ENCODE measurements at places on chromosomes 5 and 9. TPM values are rescaled to one million over a fixed set of nuclear protein-coding genes. Genes with fewer than 3 reads are reported as not detected.

DNA sequence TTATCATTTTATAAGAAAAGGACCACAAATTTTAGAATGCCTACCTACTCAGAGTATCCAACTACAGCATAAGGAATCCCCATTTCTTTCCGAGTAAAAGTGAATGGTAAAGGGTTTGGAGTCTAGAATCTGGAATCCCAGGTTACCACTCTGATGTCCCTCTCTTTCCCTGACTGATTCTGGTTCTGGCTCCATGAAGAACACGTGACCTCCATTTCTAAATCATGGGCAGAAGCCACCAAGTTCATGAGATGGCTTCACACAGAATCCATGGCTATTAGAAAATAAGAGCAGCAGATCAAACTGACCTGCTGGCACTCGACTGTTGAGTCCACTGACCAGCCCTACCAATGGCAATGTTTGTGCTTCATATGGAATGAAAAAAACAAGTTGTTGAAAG is 40.7 kb downstream of the PFDN1 start:
- DNase-seq = no peak
- H3K27me3 ChIP-seq = no peaks in the 10 kb centered on the region
- H3K4me1 ChIP-seq = peaks cover 47% of the 10 kb centered on the region
- no peak overlapping the region for H3K4me3 ChIP-seq

DNA sequence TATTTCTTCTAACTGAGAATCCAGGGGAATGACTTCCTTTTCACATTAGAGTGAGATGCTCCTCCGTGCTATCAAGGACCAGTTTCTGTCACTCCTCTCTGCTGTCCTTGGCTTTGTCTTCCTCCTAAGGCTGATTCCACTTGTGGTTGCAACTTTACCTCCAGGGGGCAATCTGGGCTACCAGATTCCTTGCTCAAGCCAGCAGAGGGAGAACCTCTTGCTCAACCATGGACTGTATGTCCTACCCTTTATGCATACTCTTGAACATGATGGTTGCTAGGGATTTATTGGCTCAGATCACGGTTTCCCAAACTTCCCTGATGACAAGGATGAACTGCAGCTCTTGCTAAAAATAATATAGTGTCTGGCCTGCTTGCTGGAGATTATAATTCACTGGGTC is 24.0 kb downstream of the NNT start:
- H3K27me3 ChIP-seq = no peaks in the 10 kb centered on the region
- no peak overlapping the region for H3K27ac ChIP-seq
- peaks cover 17% of the 10 kb centered on the region for H3K36me3 ChIP-seq
- H3K4me1 ChIP-seq = peaks cover 3% of the 10 kb centered on the region

Gene MTX3
- total RNA-seq = 15.6 TPM

DNA sequence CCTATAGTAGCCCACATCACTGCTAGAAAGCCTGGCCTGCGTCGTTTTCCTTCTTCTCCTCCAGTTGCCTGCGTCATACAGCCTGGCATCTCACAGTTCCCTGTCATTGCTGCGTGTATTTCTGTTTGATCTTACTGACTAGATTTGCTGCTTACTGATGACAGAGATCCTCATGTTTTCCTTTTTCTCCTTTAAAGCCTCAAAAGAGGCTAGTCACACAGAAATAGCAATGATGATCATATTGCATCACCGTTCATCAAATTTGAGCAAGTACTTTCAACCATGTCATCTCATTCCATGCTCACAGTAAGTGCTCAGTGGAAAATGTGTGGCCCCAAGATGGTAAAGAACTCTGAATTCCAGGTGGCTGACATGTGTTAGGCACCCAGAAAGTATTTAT is 76.8 kb downstream of the MVB12B start:
- peaks cover 34% of the 10 kb centered on the region for H3K4me1 ChIP-seq
- H3K27ac ChIP-seq = no peak overlapping the region
- no peaks in the 10 kb centered on the region for H3K27me3 ChIP-seq
- H3K4me3 ChIP-seq = no peak overlapping the region
- peaks cover 2% of the 10 kb centered on the region for H3K36me3 ChIP-seq

Gene PDE6A
- not detected for total RNA-seq

DNA sequence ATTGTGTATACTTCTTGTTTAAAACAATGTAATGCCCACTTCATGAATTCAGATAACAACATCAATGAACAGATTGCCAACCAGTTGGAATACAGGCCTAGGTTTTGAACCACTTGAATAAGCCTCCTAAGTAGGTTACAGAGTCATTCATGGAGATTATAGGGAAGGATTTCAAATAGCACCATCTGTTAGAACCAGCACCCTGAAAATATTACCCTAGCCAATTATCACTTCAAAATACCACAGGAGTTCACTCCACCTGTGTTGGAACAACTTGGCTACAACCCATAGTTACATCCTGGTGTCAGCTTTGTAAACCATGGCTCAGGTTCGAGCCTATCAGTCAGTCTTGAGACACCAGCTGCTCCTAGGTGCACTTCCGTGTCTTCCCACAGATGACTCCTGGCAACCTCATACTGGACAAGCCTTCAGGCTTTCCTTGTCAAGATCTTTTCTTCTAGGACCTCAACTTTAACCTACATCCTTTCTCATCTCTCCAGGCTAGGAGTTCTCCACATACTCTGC is 350.0 kb downstream of the DEPDC1B start:
- no peaks in the 10 kb centered on the region for H3K27me3 ChIP-seq
- no peaks in the 10 kb centered on the region for H3K36me3 ChIP-seq
- no peak overlapping the region for H3K4me3 ChIP-seq
- no peak for DNase-seq
- no peaks in the 10 kb centered on the region for H3K4me1 ChIP-seq

- no peaks in the 10 kb centered on the region for H3K36me3 ChIP-seq
- DNase-seq = no peak
- no peaks in the 10 kb centered on the region for H3K4me1 ChIP-seq
- H3K4me3 ChIP-seq = no peak overlapping the region
- no peak overlapping the region for H3K27ac ChIP-seq
Measured at GRCh38 chr9:134288746-134289145, 37.5 kb upstream of the RXRA start.

Gene RORB
- 0.04 TPM for total RNA-seq

GRCh38 chr5:158462349-158463114 is 603.6 kb upstream of the CLINT1 start:
- H3K27ac ChIP-seq = peak overlapping the region; percentile 47
- peaks cover 18% of the 10 kb centered on the region for H3K4me1 ChIP-seq
- no peak for DNase-seq
- H3K36me3 ChIP-seq = no peaks in the 10 kb centered on the region
- H3K4me3 ChIP-seq = no peak overlapping the region

- no peak for DNase-seq
- H3K4me3 ChIP-seq = no peak overlapping the region
- no peaks in the 10 kb centered on the region for H3K4me1 ChIP-seq
- no peaks in the 10 kb centered on the region for H3K27me3 ChIP-seq
Measured at GRCh38 chr9:17225407-17225806, 90.6 kb downstream of the CNTLN start.

Gene TAF1L
- total RNA-seq = 0.04 TPM

- no peak for DNase-seq
- H3K27me3 ChIP-seq = peaks cover 10% of the 10 kb centered on the region
- H3K4me1 ChIP-seq = peaks cover 42% of the 10 kb centered on the region
- H3K4me3 ChIP-seq = peak overlapping the region; percentile 100
Measured at GRCh38 chr9:21803649-21804048, 1.2 kb downstream of the MTAP start.

GRCh38 chr5:157607371-157608161 is 32.0 kb upstream of the ADAM19 start:
- H3K36me3 ChIP-seq = peaks cover 13% of the 10 kb centered on the region
- H3K27ac ChIP-seq = peak overlapping the region; percentile 83
- peak; percentile 73 for DNase-seq
- no peaks in the 10 kb centered on the region for H3K27me3 ChIP-seq
- H3K4me1 ChIP-seq = peaks cover 56% of the 10 kb centered on the region
- H3K4me3 ChIP-seq = peak overlapping the region; percentile 25

Gene CARTPT
- not detected for total RNA-seq

DNA sequence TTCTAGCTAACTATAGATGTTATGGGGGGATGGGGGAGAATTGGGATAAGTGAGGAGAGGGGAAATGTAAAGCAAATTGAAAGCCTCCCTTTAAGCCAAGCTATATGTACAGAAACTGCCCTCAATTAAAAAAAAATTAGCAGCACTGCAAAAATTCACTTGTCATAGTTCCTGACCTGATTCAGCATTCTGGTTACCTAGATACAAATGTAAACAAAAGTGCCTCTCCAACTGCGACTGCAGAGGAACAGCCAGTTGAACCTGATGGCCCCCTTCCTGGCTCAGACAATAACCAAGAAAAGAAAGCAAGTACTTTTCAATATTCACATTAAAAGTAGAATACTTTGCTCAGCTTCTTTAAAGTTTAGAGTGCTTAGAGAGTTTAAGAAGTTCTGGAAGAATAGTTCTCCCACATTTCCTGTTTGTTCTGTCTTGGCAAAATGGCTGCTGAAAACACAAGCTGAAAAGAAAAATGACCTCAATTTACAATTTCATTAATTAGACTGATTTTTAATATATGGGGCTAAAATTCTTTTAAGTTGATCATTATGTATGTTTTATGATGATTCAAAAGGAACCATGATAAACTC is 1.5 kb downstream of the FAM81B start:
- no peak overlapping the region for H3K27ac ChIP-seq
- H3K36me3 ChIP-seq = no peaks in the 10 kb centered on the region
- H3K4me3 ChIP-seq = no peak overlapping the region
- DNase-seq = no peak

GRCh38 chr9:8926461-8926860 is 1126.9 kb upstream of the DMAC1 start:
- no peaks in the 10 kb centered on the region for H3K4me1 ChIP-seq
- no peaks in the 10 kb centered on the region for H3K36me3 ChIP-seq
- H3K27me3 ChIP-seq = no peaks in the 10 kb centered on the region

Gene SLC46A2
- not detected for total RNA-seq

- no peaks in the 10 kb centered on the region for H3K27me3 ChIP-seq
- H3K36me3 ChIP-seq = peaks cover 44% of the 10 kb centered on the region
- DNase-seq = no peak
- no peak overlapping the region for H3K27ac ChIP-seq
Measured at GRCh38 chr5:149773291-149774095, 43.4 kb downstream of the PPARGC1B start.

DNA sequence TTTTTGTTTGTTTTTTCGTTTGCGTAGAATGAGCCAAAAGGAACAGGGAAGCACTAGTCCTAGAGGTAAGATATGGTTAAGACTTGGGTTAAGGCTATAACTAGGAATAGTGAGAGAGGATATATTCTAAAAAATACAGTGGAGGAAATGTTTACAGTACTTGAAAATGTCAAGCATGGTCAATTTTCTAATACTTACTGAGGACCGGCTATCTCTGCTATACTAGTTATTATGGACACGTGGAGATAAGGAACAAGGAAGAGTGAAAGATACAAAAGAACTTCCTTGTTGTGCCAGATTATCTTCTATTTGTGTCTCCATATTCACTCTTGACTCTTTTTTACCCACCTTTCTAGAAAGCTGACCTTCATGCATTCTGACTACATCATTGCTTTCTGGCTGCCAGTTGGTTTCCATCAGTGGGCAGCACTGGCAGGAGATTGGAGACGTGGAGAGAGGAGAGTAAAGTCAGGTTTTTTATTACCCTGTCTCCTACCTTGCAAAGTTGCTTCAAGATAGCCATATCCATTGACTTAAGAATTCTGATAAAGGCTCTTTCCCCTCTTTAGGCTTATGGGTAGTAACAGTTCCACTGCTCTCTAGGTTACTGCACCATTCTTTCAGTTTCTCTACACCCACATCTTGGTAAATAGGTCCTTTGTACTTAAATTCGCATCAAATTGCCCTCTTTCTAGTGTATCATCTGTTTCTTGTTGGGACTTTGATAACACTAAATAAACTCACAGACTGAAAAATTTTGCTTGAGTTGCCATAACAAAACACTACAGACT is 9.0 kb upstream of the RFX3 start:
- peaks cover 33% of the 10 kb centered on the region for H3K36me3 ChIP-seq
- no peaks in the 10 kb centered on the region for H3K27me3 ChIP-seq
- no peak for DNase-seq
- no peak overlapping the region for H3K4me3 ChIP-seq
- H3K27ac ChIP-seq = peak overlapping the region; percentile 58
- H3K4me1 ChIP-seq = peaks cover 35% of the 10 kb centered on the region

Gene BARHL1
- total RNA-seq = not detected

GRCh38 chr5:180423133-180423532 is 70.0 kb upstream of the GFPT2 start:
- H3K36me3 ChIP-seq = no peaks in the 10 kb centered on the region
- H3K27ac ChIP-seq = no peak overlapping the region
- no peaks in the 10 kb centered on the region for H3K4me1 ChIP-seq
- no peak overlapping the region for H3K4me3 ChIP-seq
- peaks cover 4% of the 10 kb centered on the region for H3K27me3 ChIP-seq

DNA sequence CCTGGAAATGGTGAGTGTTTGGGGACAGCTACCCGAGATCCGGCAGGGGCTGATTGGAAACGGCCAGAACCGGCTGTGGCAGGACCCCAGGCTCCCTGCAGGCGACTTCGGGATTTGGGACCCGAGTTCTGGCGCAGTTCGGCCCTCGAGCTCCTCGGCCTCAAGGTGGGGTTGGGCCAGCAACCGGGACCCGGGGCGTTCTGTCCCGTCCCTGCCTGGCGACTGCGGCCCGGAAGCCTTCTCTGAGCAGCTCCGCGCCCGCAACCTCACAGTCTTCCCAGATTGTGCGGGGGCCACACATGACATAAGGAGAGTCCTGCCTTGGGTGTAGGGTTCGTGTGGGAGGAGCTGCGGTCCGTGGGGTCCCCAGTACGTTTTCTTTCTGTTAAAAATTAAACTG is 23.2 kb upstream of the NEURL1B start:
- H3K4me3 ChIP-seq = no peak overlapping the region
- no peak overlapping the region for H3K27ac ChIP-seq
- H3K4me1 ChIP-seq = no peaks in the 10 kb centered on the region
- H3K27me3 ChIP-seq = no peaks in the 10 kb centered on the region

DNA sequence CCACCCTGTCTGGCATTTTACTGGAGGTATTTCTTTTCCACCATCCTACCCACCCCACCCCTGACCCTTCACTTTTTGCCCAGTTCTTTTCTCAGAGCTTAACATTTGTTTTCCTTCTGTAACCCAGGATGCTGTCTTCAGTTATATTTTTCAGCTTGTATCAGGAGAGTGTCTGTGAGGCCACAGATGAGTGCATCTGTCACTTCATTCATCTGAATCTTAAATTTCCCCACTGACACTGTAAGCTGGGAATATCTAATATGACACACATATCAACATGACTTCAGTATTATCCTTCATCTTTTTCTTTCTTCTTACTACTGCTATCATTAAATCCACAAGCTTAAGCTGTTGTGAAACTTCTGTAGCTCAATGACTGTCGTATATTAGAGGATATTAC is 4.9 kb downstream of the MARCHF3 start:
- H3K27ac ChIP-seq = no peak overlapping the region
- peaks cover 2% of the 10 kb centered on the region for H3K36me3 ChIP-seq
- no peaks in the 10 kb centered on the region for H3K27me3 ChIP-seq
- H3K4me3 ChIP-seq = no peak overlapping the region
- H3K4me1 ChIP-seq = peaks cover 32% of the 10 kb centered on the region

Gene GPBP1
- 84.6 TPM for total RNA-seq

GRCh38 chr9:33124751-33125381 is 42.3 kb downstream of the B4GALT1 start:
- no peaks in the 10 kb centered on the region for H3K27me3 ChIP-seq
- peaks cover 35% of the 10 kb centered on the region for H3K36me3 ChIP-seq
- H3K4me1 ChIP-seq = peaks cover 11% of the 10 kb centered on the region
- DNase-seq = no peak
- peak overlapping the region; percentile 21 for H3K27ac ChIP-seq
- H3K4me3 ChIP-seq = no peak overlapping the region

Gene CDC20B
- total RNA-seq = not detected

Gene SLC2A8
- 1.9 TPM for total RNA-seq

All from activated naive CD8-positive, alpha-beta T cell treated with anti-CD3 and anti-CD28 coated beads for 36 hours (primary cell).